ENCODE measurements at places on chromosomes 1 and 21.

DNA sequence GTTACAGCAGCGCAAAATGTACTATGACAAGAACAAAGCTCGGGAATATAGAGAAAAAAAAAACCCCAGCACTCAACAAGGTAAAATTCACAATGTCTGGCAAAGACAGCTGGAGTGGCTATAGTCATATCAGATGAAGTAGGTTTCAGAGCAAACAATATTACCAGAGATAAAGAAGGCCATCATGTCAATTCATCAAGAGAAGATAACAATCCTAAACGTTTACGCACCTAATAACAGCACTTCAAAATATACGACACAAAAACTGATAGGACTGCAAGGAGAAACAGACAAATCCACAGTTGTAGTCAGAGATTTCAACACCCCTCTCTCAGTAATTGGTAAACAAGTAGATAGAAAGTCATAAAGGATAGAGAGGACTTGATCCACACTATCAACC, 455.2 kb downstream of the PTPRU start:
- no peak for DNase-seq

GRCh38 chr1:32580348-32581017, 41.3 kb downstream of the ZBTB8A start:
- no peak for DNase-seq

- no peak for DNase-seq
Measured at GRCh38 chr1:238962941-238963340, 423.4 kb upstream of the CHRM3 start.

- no peak for DNase-seq
Measured at GRCh38 chr1:5769760-5770159, 222.5 kb downstream of the NPHP4 start.

DNA sequence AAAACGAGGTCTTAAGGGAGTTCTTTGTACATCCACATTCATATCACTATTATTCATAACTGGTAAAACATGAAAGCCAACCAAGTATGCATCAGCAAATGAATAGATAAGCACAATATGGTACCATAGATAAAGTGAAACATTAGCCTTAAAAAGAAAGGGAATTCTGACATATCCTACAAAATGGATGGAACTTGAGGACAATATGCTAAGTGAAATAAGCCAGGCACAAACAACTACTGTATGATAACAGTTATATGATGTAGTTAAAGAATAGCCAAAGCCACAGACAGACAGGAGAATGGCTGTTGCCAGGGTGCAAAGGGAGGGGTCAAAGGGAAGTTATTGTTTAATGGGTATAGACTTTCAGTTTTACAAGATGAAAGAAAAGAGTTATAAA, 148.9 kb downstream of the EIF4G3 start:
- no peak for DNase-seq

DNA sequence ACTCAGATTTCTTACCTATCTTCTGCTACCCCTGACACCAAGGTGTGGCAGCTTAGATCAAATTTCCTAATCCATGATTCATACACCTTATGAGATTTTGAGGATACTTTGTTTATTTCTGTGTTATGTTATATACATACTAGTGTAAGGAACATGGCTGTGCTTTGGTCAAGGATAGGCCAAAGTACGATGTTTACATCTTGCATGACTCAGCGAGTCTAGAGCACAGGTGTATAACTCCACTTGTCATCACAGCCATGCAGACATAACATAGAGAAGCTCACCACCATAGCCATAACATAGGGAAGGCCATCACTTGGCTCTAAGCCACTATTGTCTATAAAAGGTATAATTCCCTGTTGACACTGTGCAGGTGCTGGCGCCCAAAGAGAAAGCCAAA, 61.2 kb downstream of the GBP6 start:
- no peak for DNase-seq

- DNase-seq: no peak
Measured at GRCh38 chr1:92691925-92692324, 93.0 kb downstream of the EVI5 start.

DNA sequence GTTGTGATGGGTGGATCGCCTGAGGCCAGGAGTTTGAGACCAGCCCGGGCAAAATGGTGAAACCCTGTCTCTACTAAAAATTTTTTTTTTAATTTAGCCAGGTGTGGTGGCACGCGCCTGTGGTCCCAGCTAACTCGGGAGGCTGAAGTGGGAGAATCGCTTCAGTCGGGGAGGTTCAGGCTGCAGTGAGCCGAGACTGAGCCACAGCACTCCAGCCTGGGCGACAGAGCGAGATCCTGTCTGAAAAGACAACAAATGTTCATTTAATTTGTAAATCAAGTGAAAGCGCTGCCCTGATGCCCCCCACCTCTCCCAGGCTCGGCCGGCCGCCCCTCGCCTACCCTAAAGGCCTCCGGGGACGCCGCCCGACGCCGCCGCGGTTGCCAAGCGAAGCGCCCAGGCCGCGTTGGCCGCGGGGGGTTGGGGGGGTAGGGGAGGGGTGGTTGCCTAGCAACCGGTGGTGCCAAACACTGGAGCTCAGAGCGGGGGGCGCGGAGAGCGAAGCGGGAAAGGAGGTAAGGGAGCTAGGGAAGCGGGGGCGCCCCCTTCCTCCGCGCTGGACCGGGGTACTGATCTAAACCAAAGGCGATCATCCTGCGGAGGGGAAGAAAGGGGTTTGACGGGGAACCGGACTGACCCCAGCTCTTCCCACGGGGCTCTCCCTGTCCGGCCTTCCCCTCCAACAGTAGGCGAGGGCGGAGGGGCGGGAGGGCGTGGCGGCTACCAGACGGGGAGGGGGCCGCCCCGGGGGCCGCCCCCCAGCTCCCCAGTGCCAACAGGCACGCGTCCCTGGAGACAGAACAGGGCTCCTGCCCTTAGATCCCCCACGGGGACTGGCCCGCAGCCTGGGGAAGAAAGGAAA, at the start of gene TEKT2:
TEKT2 (plus strand) TSS at position 460 of the 862 bp plus-strand sequence. CDS start 828 bp downstream, outside the sequence.
- no peak for DNase-seq

DNA sequence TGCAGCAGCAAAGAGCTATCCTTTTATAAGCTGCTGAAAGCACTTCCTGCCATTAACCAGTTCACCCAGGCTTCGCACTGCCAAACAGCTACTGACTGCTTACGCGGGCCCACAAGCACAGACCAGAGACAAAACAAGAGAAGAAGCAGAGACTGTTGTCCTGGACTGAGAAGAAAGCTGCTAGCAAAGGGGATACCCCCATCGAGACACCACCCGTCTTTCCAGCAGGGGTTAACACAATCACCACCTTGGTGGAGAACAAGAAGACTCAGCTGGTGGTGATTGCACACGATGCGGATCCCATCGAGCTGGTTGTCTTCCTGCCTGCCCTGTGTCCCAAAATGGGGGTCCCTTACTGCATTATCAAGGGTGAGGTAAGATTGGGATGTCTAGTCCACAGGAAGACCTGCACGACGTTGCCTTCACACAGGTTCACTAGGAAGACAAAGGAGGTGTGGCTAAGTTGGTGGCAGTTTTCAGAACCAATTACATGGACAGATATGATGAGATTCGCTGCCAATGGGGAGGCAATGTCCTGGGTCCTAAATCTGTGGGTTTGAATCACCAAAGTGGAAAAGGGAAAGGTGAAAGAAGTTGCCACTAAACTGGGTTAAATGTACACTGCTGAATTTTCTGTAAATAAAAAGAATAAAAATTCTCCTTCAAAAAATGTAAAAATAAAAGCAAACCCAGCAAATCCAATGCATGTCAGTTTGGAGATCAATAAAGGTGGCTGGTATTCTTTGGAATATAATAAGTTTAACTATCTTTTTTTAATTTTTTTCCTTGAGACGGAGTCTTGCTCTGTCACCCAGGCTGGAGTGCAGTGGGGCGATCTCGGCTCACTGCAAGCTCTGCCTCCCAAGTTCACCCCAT, 1.2 kb downstream of the FMO5 start:
- DNase-seq: no peak

GRCh38 chr1:182601416-182601786, 2.8 kb downstream of the RGS16 start:
- DNase-seq: no peak

GRCh38 chr1:246218686-246219085, 288.4 kb downstream of the SMYD3 start:
- DNase-seq: no peak

- no peak for DNase-seq
Measured at GRCh38 chr21:45286671-45287437, 841 bp downstream of the POFUT2 start.

DNA sequence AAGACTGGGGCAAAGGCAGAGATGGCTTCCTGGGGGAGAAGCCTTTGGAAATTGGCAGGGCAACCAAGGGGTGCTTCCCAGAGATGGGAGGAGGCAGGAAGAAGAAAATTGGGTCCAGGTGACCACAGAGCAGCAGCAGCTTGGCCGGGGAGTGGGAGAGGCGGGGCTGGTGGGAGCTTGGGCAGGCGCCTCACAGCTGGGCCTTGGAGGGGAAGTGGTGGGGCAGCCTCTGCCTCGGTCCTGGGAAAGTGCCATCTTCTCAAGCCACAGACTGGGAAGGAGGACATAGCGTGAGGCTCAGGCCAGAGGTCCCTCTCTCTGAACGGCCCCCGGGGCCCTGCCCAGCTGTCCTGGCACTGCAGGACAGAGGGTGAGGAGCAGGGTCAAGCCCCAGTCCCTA, 24.0 kb upstream of the WASF2 start:
- DNase-seq: no peak

DNA sequence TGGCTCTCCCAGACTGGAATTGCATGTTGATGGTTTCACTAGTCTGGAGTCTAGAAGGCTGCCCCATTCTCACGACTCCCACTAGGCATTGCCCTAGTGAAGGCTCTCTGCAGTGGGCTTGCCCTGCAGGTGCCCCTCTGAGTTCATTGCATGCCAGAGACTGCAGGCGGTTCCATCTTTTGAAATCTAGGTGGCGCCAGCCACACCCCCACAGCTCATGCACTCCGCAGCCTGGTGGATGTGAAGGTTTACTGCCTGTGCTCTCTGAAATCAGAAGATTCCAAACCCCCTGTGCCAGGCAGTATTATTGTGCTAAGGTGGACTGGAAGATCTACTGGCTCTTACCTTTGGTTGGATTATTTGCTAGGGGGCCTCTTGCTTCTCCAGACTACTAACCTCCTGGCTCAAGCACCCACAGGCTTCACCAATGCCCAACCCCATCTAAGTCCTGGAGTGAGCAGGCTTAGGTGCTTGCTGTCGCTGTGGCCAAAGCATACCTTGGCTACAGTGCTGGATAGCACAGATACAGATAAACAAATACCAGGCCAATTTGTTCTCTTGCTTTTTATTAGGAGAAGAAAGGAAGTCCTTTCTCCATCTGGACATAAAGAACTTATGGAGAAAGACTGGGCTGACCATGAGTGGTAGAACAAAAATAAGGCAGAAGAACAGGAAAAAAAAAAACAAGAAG, 83.5 kb upstream of the SIM2 start:
- DNase-seq: no peak

DNA sequence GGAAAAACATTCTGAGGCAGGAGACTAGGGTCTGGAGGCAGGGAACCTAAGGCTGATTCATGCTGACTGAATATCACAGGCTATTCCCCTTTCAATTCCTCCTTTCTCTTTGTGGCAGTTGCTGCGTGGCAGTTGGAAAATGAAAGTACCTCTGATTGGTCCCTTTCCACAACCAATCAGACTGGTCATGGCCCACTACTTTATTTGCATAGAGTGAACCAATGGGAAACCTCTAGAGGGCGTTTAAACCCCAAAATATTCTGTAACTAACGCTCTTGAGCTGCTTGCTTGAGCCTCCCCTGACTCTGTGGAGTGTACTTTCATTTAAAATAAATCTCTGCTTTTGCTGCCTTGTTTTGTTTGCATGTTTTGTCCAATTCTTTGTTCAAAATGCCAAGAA, 27.7 kb upstream of the VN1R5 start:
- DNase-seq: no peak

- DNase-seq: no peak
Measured at GRCh38 chr21:25564349-25564948, 42.8 kb downstream of the MRPL39 start.

GRCh38 chr1:201184307-201185122, 6.1 kb upstream of the IGFN1 start:
- DNase-seq: no peak

GRCh38 chr1:95496307-95496706, 262.3 kb downstream of the RWDD3 start:
- DNase-seq: no peak

- DNase-seq: no peak
Measured at GRCh38 chr1:95371666-95372282, 137.8 kb downstream of the RWDD3 start.

- no peak for DNase-seq
Measured at GRCh38 chr21:26939601-26940111, 27.2 kb downstream of the ADAMTS5 start.

- DNase-seq: no peak
Measured at GRCh38 chr21:39061766-39062165, 121.5 kb downstream of the PSMG1 start.

GRCh38 chr1:227428803-227429202, 110.5 kb upstream of the CDC42BPA start:
- DNase-seq: no peak

GRCh38 chr21:29279558-29279957, 19.2 kb upstream of the BACH1 start:
- no peak for DNase-seq

DNA sequence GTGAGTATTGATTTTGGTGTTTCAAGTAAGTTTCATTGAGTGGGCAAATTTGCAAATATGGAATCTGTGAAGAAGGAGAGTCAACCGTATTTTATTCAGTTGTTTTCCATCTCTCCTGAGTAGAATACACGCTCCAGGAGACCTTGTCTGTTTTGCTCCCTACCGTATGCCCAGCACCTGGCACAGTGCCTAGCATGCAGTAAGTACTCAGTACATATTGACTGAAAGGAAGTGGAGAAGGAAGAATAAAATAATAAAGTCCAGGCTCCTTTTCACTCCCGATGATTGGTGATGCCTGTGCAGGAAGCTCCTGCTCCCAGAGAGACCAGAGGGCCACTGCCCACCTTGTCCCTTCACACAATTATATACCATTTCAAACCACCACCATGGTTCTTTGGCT, 59.4 kb upstream of the NEK2 start:
- no peak for DNase-seq

DNA sequence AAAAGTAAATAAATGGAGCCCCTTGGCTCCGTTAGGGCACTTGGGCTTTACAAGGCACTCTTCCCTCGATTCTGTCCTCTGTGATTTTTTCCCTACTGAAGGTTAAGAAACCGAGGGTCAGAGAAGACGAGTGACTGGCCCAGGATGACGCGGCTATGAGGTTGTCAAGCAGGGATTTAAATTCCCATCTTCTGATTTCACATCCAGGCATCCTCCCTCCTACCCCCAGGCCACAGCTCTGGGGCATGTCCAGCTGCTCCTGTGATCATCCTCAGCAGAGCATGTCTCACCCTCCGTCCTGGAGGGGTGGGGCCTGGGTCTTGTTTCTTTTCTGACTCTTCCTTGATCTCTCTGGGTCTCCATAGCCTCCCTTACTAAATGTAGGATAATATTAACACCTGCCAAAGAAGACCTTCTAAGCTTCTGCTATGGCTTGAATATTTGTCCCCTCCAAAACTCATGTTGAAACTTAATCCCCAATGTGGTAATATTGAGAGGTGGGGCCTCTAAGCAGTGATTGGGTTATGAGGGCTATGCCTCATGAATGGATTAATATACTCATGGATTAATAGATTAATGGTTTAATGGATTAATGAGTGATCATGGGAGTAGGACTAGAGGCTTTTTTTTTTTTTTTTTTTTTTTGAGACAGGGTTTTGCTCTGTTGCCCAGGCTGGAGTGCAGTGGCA, 4.6 kb downstream of the CRYBG2 start:
- no peak for DNase-seq
